Heart right ventricle (tissue), 16 donors: ENCODE measurements at places on chromosomes 2 and 18. TPM values are rescaled to one million over a fixed set of nuclear protein-coding genes. Genes with fewer than 3 reads are reported as not detected.

Gene PTPRN
- 0.30 TPM for total RNA-seq

Gene CTNNA2
- total RNA-seq = not detected

Gene SPHKAP
- total RNA-seq = 101 TPM

- no peaks in the 10 kb centered on the region for H3K27me3 ChIP-seq
- peaks cover under 1% of the 10 kb centered on the region for H3K4me1 ChIP-seq
- peaks cover 40% of the 10 kb centered on the region for H3K36me3 ChIP-seq
- H3K4me3 ChIP-seq = no peak overlapping the region
Observed at GRCh38 chr2:238362626-238363025, 42.3 kb downstream of the TRAF3IP1 start.

Gene FAM237A
- total RNA-seq = 2.0 TPM

- no peaks in the 10 kb centered on the region for H3K4me1 ChIP-seq
- no peak overlapping the region for H3K4me3 ChIP-seq
- H3K27ac ChIP-seq = no peak overlapping the region
- no peaks in the 10 kb centered on the region for H3K27me3 ChIP-seq
- no peaks in the 10 kb centered on the region for H3K36me3 ChIP-seq
Observed at GRCh38 chr2:29213888-29214291, 98.7 kb downstream of the CLIP4 start.

Gene FAM124B
- total RNA-seq = 0.86 TPM

Gene TRMT61B
- total RNA-seq = 16.5 TPM

GRCh38 chr2:69073928-69074570 is 61.1 kb downstream of the ANTXR1 start:
- H3K27ac ChIP-seq = no peak overlapping the region
- H3K4me3 ChIP-seq = no peak overlapping the region
- no peak for DNase-seq
- H3K36me3 ChIP-seq = no peaks in the 10 kb centered on the region
- no peaks in the 10 kb centered on the region for H3K4me1 ChIP-seq
- no peaks in the 10 kb centered on the region for H3K27me3 ChIP-seq
